ENCODE measurements at places on chromosomes 2 and 18.

GRCh38 chr2:120817136-120817955 lies 81.7 kb downstream of the GLI2 start:
- no peak for DNase-seq

- no peak for DNase-seq
Measured at GRCh38 chr2:48233005-48233404, 296.9 kb upstream of the STON1 start.

DNA sequence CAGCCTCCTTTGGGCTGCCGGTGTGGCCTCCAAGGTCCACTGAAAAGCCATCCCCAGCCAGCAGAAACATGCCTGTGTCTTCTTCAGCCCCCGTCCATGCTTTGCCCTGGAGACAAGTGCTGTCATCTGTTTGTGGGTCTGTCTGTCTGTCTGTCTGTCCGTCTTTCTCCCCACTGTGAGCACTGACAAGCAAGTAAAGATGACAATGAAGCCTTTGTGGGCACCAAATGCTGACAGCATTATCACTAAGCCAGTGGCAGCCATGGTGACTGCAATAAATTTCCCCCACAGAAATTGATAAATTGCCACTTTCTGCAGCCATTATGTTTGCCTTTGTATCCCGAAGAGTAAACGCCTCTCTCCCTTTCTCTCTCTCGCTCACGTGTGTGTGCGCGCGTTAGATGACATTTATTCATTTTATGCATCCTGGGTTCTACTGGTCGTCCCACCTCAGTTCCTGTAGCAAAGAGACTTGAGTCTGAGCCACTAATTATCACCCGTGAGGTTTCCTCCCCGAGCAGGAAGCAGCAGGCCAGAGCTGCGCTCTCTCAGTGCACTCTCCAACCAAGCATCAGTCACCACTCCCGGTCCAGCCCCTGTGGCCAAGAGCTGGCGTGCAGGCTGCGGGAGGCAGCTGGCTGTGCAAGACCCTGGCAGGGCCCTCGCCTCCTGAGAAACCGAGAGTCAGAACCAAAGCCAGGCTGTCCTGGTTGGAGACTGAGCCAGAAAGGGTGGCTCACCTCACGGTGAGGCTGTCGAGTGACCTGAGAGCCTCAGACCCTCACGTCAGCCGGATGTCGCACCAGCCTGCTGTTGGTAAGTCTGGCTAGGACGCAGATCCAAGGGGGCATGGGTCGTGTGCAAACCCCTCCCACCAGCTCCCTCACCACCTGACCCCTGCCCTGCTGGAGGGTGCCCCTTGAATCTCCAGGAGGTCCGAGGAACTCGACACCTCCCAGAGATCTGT lies 6.9 kb downstream of the STEAP3 start:
- no peak for DNase-seq

GRCh38 chr2:225911019-225911418 lies 511.5 kb downstream of the NYAP2 start:
- no peak for DNase-seq

- DNase-seq: no peak
Measured at GRCh38 chr2:72803151-72803550, 22.7 kb downstream of the EXOC6B start.

- DNase-seq: no peak
Measured at GRCh38 chr2:148238561-148238960, 217.7 kb downstream of the MBD5 start.

- no peak for DNase-seq
Measured at GRCh38 chr2:161604901-161605300, 19.3 kb upstream of the SLC4A10 start.

GRCh38 chr18:59767732-59768131 lies 70.5 kb upstream of the CCBE1 start:
- no peak for DNase-seq

- no peak for DNase-seq
Measured at GRCh38 chr18:14921031-14921430, 173.1 kb downstream of the ANKRD30B start.

DNA sequence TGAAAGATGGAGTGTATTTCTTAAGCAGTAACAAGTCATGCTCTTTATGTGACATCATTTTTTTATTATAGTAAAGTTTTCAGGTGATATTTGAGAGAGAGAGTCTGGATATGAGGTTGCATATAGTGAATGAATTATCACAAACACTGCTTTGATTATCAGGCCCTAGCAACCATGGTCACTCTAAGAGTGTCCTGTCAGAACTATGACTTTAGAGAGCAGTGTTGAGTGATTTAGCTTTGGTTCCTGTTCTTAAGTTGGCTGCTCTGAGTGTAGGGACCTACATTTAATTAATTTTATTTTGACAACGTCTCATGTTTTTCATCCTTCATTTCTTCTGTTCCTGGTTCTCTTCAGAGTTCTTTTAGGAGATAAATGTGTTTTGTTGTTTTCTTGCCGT lies 275.5 kb downstream of the KCNJ3 start:
- DNase-seq: no peak

- DNase-seq: no peak
Measured at GRCh38 chr2:187617120-187617519, 62.9 kb upstream of the TFPI start.

- no peak for DNase-seq
Measured at GRCh38 chr18:75923169-75923568, 495.7 kb upstream of the SMIM21 start.

GRCh38 chr18:21321711-21322110 lies 79.7 kb downstream of the GREB1L start:
- no peak for DNase-seq

GRCh38 chr2:194014639-194015038 lies 1642.4 kb upstream of the SLC39A10 start:
- no peak for DNase-seq

- peak; percentile 84 for DNase-seq
Measured at GRCh38 chr2:172462849-172463381, 35.5 kb downstream of the ITGA6 start.

GRCh38 chr2:141498561-141498960 lies 632.3 kb downstream of the LRP1B start:
- no peak for DNase-seq

- no peak for DNase-seq
Measured at GRCh38 chr2:53087874-53088461, 679.6 kb upstream of the CHAC2 start.

DNA sequence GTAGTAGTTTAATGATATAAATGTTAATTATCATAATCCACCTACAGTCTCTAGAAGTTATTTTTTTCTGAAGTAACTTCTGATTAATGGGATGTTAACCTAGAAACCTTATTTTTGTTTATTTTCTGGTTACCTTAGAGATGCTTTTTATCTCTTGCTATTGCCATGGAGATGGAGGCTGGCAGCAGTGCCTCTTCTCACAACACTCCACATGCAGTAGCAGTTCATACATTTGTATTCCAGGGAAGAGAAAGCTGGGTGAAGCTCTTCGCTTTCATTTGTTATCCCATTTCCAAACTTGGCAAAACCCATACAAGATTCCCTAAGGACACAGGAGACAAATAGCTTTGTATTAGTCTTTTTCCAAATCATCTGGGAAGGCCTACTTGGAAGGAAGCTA lies 1794.1 kb upstream of the LRRTM1 start:
- no peak for DNase-seq

- DNase-seq: no peak
Measured at GRCh38 chr18:10213526-10213925, 240.9 kb upstream of the APCDD1 start.

DNA sequence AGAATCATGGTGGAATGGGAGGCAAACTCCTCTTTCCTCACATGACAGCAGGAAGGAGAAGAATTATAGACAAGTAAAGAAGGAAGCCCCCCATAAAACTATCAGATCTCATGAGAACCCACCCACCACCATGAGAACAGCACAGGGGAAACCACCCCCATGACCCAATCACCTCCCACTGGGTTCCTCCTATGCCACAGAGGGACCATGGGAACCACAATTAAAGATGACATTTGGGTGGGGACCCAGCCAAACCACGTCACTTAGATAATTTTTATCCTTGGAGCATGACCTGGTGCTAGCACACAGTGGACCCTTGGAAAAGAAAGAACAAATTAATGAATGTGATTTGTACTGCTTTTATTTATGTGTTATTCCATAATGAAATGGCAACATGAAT lies 188.6 kb upstream of the NCKAP5 start:
- DNase-seq: no peak

DNA sequence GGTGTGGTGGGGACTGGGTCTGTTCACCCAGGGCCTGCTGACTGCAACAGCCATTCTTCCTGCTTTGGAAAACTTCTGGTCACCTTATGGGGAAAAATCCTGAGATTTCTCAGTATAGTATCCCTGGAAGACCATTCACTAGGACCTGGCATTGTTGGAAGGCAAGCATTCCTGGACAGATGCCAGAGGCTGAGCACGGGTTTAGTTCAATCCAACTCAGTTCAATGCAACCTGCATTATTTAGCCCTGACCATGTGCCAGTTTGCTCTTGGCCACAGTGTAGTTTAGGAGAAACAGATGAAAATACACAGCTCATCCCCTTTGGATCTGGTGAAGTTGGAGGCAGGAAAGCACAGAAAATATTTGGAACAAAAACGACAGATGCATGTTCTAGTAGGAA lies 95.9 kb downstream of the LPIN1 start:
- no peak for DNase-seq

DNA sequence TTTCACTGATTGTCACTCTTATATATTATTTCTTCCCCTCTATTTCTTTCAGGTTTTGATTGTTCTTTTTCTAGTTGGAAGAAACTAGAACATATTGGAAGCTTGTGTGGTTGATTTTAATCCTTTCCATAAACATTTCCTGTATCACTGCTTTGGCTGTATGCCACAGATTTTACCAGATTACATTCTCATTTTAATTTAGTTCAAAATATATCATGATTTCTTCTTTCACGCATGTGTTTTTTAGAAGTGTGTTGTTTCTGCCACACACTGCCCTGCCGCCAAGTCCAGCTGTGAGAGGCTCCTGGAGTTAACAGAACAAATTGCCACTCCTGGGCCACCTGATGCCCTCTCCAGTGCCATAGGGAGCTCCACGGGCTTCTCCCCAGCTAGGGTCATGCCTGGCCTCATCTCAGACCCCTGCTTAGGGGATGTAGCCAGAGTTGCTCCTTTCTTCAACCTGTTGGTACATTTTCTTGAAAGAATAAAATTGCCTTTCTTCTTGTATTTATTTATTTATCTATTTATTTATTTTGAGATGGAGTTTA lies 206.2 kb upstream of the COPS8 start:
- DNase-seq: no peak

- no peak for DNase-seq
Measured at GRCh38 chr2:148253685-148254084, 232.8 kb downstream of the MBD5 start.

- DNase-seq: no peak
Measured at GRCh38 chr18:73101977-73102376, 234.2 kb upstream of the NETO1 start.

Measured in central memory CD4-positive, alpha-beta T cell (primary cell).